Activated naive CD8-positive, alpha-beta T cell treated with anti-CD3 and anti-CD28 coated beads, Interleukin-2, amount 50 U/mL, for 16 hours (primary cell): ENCODE measurements at places on chromosomes 11 and 22.

DNA sequence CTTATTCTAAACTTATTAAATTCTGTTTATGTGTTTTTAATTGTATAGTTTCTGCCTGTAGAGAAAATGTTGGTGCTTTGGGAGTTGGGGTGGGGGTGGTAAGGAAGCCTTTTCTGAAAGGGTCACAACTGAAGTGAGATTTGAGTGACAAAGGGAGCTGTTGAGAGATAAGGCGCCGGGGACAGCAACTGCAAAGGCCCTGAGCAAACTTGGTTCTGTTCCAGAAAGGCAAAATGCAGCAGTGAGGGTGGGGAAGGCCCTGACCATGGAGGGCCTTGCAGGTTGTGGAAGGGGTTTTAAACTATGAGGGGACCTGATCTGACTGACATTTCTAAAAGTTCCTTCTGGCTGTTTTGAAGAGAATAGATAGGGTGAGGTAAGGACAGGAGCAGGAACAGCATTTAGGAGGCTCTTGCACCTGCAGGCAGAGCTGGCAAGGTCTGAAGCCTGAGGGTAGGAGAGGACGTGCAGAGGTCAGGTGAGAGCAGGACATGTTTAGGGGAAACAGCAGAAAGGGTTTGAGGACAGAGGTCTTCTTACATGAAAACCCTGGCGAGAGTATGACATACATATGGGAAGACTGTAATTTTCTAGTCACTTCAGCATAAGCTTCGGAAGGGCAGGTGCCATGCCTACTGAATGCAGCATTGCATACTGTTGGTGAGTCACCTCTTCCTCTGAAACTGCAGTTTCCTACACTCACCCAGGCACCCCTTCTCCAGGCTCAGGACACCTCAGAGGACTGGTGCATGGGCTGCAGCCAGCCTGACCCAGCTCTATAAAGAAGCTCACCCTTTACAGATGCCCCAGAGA is 190.7 kb downstream of the SNX19 start:
- DNase-seq, result no peak

- no peak for DNase-seq
These were observed 37.7 kb downstream of the EIF4ENIF1 start for GRCh38 chr22:31451709-31452571.

- no peak for DNase-seq
These were observed 58.4 kb downstream of the CD82 start for GRCh38 chr11:44623731-44624491.

DNA sequence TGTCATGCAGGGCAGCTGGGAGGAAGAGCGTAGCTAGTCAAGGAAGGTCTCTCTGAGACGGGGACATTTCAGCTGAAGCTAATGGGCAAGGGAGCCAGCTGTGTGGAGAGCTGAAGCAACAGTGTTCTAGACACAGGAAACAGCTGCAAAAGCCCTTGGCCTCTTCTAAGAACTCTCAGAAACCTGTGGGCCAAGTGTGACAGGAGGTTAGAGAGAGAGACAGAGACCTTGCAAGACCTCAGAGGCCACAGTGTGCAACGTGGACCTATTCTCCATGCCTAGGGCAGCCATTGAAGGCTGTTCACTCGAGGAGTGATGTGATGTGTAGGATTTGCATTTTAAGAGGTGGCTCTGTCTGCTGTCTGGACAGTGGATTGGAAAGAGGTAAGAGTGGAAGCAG is 48.7 kb upstream of the TNRC6B start:
- no peak for DNase-seq

GRCh38 chr11:80841675-80842074 is 1400.8 kb upstream of the TENM4 start:
- DNase-seq, result no peak

DNA sequence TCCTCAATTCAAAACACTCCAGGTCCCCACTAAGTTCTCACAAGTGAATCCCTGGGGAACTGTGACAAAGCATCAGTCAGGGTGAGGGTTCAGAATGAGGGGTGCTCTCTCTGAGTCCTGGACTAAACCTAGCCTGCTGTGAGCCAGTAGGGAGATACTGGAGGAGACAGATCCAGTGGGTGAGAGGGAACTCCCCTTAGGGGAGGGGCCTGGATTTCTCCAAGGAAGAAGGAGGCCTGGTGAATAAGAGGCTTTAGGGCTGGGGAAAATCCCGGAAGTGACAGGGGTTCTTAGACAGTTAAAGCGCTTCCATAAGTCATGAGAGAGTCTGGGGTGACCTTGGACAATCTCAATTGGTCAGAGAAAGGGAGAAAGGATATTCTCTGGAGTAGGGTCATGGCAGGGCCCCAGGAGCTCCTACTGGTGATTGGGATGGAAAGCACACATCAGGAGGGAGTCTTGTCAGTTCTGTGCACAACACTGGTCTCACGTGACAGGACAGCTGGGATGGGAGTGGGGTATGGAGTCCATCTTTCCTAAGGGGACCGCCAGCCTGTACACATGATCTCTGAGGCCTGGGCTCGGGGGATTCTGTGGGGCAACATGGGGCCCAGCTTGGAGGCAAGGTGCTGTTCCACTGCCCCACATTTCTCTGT is 1.5 kb downstream of the TBC1D10A start:
- no peak for DNase-seq

DNA sequence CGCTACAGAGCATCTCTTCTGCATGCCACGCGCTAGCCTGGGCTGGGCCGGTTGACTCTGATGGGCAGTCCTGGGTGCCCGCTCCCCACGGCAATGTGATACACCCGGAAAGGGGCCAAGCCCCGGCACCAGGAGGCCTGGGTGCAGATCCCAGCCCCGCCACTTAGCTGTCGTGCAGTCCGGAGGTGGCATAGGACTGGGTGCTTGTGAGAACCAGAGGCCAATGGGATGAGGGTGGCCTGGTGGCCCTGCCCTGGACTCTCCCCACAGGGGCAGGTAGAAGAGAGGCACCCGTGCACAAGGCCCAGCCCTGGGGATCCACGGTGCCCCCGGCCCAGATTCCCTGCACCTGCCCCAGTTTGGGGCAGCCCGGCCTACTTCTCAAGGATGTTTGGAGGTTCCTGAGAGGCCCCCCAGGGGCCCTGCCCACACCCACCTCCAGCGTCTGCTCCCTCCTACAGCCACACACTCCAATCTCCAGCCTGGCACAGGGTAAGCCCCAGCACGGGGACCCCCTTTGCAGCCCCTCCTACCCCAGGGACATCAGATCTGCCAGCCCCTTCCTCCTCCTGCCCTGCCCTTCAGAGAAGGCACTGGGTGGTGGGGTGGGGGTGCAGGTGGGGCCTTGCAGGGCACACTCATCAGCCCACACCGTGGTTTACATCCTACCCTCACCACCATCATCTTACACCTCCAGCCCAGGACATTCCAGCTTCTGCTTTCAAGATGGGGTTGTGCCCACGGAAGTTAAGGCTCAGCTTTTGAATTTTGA is 66.9 kb downstream of the CYTH4 start:
- DNase-seq, result no peak

DNA sequence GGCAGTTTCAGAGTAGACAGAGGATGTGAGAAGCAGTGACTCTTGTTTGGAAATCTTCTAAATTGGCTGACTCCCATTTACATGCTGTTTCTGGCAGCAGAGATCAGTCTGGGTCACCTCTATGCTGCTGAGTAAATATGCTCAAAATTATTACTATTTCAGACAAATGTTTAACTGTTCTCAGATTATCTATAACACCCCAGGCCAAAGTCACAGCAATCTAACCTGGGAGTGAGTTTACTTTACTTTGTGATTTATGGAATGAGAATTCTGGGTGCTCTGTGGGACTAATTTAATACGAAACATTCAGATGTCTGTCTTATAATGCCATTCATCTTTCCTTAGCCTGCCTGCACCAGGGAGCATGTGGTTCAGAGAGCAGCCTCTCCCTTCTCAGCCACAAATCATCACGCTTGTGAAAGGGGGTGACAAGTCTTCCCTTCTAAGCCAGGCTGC is 282.5 kb upstream of the MPPED2 start:
- DNase-seq, result no peak

- no peak for DNase-seq
These were observed 171.9 kb upstream of the MPPED2 start for GRCh38 chr11:30758012-30758411.

GRCh38 chr11:61756452-61757212 is 4.2 kb downstream of the MYRF start:
- no peak for DNase-seq

GRCh38 chr11:70278994-70279393 is 8.5 kb downstream of the PPFIA1 start:
- DNase-seq, result no peak

GRCh38 chr22:45843031-45843430 is 133.9 kb downstream of the WNT7B start:
- no peak for DNase-seq

GRCh38 chr11:89490981-89491690 is at the start of gene NOX4:
NOX4 (minus strand) TSS chr11:89491375; CDS start chr11:89491246, 129 bp downstream.
- no peak for DNase-seq

DNA sequence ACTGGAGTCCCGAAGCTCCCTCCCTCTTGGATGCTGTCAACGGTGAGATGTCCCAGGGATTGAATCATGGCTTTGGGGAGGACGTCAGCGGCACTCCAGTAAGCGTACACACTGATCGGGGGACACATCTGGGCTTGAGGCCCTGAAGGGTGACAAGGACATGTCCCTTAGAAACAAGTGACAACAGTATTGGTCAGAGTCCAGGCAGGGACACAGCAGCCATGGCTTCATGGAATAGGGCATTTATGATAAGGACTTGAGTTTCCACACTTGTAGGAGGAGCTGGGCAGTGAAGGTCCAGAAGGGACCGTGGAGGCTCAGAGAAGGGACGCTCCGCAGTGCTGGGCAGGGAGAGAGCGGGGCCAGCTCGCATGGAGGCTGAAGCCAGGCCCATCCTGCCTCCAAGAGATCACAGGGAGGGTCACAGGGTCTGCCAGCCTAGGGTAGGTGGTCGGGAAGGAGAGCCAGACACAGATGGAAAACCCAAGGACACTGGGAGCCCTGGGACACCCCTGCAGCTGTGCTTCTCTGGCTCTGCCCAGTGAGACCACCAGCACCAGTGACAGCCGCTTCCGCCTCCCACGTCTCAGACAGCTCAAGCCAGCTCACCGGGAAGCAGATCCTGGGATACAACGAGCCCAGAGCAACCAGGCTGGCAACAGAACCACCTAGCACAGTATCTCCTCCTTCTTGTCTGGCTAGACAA is 22.9 kb upstream of the RFPL3 start:
- no peak for DNase-seq

- DNase-seq, result no peak
These were observed 10.7 kb downstream of the LRP4 start for GRCh38 chr11:46907606-46908005.

DNA sequence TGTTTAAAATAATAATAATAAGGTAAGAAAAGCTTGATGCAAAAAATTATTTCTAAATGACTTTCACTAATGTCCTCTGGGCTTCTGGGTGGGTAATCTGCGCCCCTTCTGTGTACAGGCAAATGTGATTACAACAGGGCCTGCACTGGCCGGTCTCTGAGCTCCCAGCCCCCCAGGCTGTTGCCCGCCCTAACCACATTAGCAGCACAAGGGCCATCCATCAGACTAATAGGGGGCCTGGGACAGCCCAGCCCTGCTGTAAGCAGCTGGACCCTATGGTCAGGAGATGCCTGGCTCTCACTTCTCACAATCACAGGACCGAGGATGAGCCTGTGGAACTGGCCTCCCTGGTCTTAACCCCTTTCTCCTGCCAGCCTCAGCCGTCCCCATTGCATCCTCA is 388.4 kb downstream of the BUD13 start:
- DNase-seq, result no peak

DNA sequence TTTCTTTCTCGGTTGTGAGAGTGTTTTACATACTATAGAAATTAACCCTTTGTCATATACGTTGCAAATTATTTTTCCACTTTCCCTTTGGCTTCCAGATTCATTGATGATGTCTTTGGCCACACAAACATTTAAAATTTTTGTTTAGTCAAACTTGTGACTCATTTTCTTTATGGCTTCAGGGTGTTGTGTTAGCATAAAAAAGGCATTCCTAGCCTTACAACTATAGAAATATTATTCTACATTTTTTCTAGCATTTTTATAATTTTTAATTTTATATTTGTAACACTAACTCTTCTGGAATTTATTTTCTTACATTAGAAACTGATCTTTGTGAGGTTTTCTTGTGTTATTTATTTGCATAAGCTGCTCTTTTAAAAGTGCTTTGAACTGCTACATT is 12.1 kb downstream of the GRIA4 start:
- no peak for DNase-seq

DNA sequence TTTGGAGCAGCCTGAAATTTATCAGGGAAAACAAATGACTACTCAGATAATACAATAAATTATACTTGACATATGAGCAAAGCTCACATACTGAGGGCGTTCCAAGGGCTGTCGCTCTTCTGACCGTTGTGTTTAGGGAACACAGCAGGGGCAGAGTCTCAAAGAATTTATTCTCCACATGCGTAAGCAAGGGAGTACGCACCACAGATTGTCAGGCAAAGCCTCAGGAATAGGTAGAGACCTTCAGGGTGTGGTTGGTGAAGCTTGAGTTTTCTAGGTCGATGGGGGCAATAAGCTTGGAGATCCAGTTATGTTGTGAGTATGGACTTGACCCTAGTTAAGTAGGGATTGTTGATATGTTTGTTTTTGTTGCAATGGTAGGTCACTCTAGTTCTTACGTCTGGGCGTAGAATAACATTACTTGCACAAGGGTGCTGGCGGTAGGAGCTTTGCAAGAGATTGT is 830 bp downstream of the ACAT1 start:
- DNase-seq, result no peak

GRCh38 chr22:40180403-40180802 is 2.7 kb downstream of the TNRC6B start:
- no peak for DNase-seq
